Mesenchymal stem cell (in vitro differentiated cells and primary cell): ENCODE measurements at places on chromosomes 5 and 9.

DNA sequence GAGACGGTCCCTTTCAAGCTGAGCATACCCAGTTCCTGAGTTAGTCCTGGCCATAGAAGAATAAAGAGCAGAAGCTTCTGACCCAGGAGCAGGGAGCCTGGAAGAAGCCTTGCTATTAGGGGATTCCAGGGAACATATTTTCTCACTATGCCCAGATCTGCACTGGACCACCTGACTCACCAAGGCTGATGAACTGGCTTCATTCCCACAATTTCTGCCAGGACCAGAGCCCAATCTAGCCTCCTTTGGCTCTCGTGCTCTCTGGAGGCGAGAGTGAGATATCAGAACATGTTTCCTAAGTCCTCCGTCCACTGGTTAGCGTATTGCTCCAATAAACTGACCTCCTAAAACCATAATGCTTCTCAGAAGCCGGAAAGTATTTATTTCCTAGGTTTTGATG, 9.9 kb downstream of the GABBR2 start:
- no peak overlapping the region for H3K27ac ChIP-seq
- no peak overlapping the region for H3K4me3 ChIP-seq
- DNase-seq, result no peak
- no peaks in the 10 kb centered on the region for H3K4me1 ChIP-seq
- H3K36me3 ChIP-seq, result no peaks in the 10 kb centered on the region
- H3K27me3 ChIP-seq, result peaks cover 87% of the 10 kb centered on the region

GRCh38 chr5:91386120-91386519, 3.0 kb upstream of the ARRDC3 start:
- H3K36me3 ChIP-seq, result no peaks in the 10 kb centered on the region
- no peak overlapping the region for H3K27ac ChIP-seq
- H3K4me1 ChIP-seq, result no peaks in the 10 kb centered on the region
- no peaks in the 10 kb centered on the region for H3K27me3 ChIP-seq
- no peak overlapping the region for H3K4me3 ChIP-seq

- no peaks in the 10 kb centered on the region for H3K36me3 ChIP-seq
- H3K27ac ChIP-seq, result no peak overlapping the region
- peak; percentile 65 for DNase-seq
- H3K4me1 ChIP-seq, result no peaks in the 10 kb centered on the region
These were observed 307.6 kb downstream of the CWC27 start for GRCh38 chr5:65076251-65076869.

GRCh38 chr5:116135344-116135743, 50.5 kb downstream of the COMMD10 start:
- no peaks in the 10 kb centered on the region for H3K36me3 ChIP-seq
- no peak for DNase-seq
- no peaks in the 10 kb centered on the region for H3K4me1 ChIP-seq
- no peak overlapping the region for H3K27ac ChIP-seq
- H3K27me3 ChIP-seq, result no peaks in the 10 kb centered on the region

- no peaks in the 10 kb centered on the region for H3K36me3 ChIP-seq
- no peaks in the 10 kb centered on the region for H3K27me3 ChIP-seq
- H3K4me1 ChIP-seq, result peaks cover 9% of the 10 kb centered on the region
- DNase-seq, result no peak
- no peak overlapping the region for H3K4me3 ChIP-seq
These were observed 133.0 kb downstream of the ATG10 start for GRCh38 chr5:82104872-82105271.

DNA sequence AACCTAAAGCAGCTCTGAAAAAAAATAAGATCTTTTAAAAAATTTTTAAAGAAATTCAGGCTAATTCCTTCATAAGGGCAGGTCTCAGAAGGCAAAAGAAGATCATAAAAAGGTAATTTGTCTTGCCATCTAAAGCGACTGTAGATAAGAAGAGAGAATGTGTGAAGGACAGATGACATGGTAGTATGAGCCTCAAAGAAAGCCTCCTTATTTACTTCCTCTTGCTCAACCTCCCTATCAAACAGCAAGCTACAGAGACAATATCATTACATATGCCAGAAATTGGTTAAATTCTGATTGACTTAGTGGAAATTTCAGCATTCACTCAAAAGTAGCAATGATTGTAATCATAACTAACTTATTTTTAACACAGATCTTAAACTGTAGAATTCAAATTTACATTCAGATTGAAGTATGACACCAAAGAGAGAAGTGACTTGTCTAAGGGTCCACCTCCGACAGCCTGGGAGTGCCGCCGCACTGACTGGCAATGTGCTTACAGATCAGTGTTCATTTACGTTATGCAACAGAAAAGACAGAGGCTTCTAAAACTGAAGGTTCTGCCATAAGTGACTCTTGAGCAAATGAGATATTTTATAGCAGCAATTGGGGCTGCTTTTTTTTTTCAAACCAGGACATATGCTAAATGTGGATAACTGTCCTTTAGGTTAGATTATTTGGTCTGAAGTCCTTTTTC, 132.0 kb downstream of the CEMIP2 start:
- H3K4me1 ChIP-seq, result no peaks in the 10 kb centered on the region
- no peak for DNase-seq
- no peak overlapping the region for H3K4me3 ChIP-seq
- no peaks in the 10 kb centered on the region for H3K36me3 ChIP-seq

DNA sequence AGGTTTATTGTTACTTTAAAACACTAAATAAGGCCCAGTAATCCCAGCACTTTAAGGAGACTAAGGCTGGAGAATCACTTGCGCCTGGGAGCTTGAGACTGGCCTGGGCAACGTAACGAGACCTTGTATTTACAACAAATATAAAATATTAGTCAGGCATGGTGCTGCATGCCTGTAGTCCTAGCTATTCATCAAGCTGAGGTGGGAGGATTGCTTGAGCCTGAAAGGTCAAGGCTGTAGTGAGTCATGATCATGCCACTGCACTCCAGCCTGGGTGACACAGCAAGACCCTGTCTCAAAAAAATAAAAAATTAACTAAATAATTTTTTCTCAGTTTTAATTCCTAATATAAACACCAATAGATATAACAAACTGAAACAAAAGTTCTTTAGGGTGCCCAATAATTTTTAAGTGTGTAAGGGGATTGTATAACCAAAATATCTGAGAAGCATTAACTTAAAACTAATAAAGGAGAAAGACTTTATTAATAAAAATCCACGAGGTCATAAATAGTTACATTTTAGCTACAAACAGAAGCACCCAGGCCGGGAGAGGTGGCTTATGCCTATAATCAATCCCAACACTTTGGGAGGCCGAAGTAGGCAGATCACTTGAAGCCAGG, 32.7 kb downstream of the FAM13B start:
- peak; percentile 81 for DNase-seq
- peaks cover 8% of the 10 kb centered on the region for H3K4me1 ChIP-seq
- H3K27me3 ChIP-seq, result no peaks in the 10 kb centered on the region
- peaks cover 31% of the 10 kb centered on the region for H3K36me3 ChIP-seq
- peak overlapping the region; percentile 69 for H3K27ac ChIP-seq

- H3K4me1 ChIP-seq, result peaks cover 15% of the 10 kb centered on the region
- H3K27ac ChIP-seq, result no peak overlapping the region
- no peak overlapping the region for H3K4me3 ChIP-seq
- no peaks in the 10 kb centered on the region for H3K36me3 ChIP-seq
These were observed 57.7 kb downstream of the DUSP1 start for GRCh38 chr5:172713113-172713808.

GRCh38 chr9:121201045-121201737, 478 bp downstream of the RAB14 start:
- peak overlapping the region; percentile 47 for H3K27ac ChIP-seq
- no peaks in the 10 kb centered on the region for H3K27me3 ChIP-seq
- H3K36me3 ChIP-seq, result no peaks in the 10 kb centered on the region
- peaks cover 3% of the 10 kb centered on the region for H3K4me1 ChIP-seq
- no peak for DNase-seq

GRCh38 chr9:121299467-121300282, 31.7 kb downstream of the GSN start:
- H3K27me3 ChIP-seq, result no peaks in the 10 kb centered on the region
- peak overlapping the region; percentile 71 for H3K4me3 ChIP-seq
- H3K36me3 ChIP-seq, result peaks cover 48% of the 10 kb centered on the region
- H3K27ac ChIP-seq, result peak overlapping the region; percentile 56
- peaks cover 41% of the 10 kb centered on the region for H3K4me1 ChIP-seq

GRCh38 chr9:37010180-37010579, 23.9 kb downstream of the PAX5 start:
- H3K27me3 ChIP-seq, result peaks cover 98% of the 10 kb centered on the region
- DNase-seq, result no peak
- no peaks in the 10 kb centered on the region for H3K36me3 ChIP-seq
- no peaks in the 10 kb centered on the region for H3K4me1 ChIP-seq
- H3K27ac ChIP-seq, result no peak overlapping the region

GRCh38 chr9:126494264-126494663, 119.5 kb upstream of the LMX1B start:
- H3K27ac ChIP-seq, result no peak overlapping the region
- no peak overlapping the region for H3K4me3 ChIP-seq
- no peaks in the 10 kb centered on the region for H3K27me3 ChIP-seq
- no peak for DNase-seq

- no peaks in the 10 kb centered on the region for H3K4me1 ChIP-seq
- DNase-seq, result no peak
- no peak overlapping the region for H3K27ac ChIP-seq
- no peak overlapping the region for H3K4me3 ChIP-seq
These were observed 51.9 kb downstream of the OSTF1 start for GRCh38 chr9:75140261-75140660.

DNA sequence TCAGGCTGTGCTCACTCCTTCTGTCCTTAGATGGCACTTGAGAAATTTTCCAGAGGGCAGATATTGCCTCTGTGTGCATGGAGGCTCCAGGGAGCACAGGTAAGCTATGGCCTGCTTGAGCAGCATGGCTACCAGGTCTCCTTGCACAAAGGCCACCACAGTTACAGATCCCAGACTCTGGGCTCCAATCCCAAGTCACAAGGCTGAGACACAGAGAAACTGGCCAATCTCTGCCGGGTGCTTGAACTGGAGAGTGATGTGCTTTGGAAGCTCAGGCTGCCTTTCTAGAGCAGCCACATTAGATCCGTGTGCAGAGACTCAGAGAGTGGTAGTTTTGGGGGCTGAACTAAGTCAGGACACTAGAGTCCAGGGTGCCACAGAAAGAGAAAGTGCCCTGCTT, 145.7 kb downstream of the SEMA6A start:
- no peak overlapping the region for H3K27ac ChIP-seq
- no peak for DNase-seq
- no peaks in the 10 kb centered on the region for H3K36me3 ChIP-seq
- no peaks in the 10 kb centered on the region for H3K27me3 ChIP-seq

DNA sequence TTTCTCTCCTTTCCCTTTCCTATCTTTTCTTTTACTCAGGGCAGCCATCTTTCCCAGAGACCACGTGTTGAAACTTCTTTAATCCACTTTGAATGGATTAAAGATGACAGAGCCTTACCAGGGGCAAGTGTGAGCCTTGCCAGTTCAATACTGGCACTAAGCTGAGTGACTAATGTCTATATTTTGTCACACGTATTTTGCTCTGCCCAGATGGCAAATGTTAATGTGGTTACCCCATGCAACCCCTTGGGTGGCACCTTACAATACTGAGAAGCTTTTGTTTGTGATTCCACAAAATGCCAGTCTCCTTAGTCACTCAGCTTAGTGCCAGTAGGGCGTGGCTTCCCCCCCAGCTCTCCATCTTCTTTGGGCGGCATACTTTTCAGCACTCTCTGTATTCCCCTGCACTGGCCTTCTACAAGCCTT, 24.8 kb downstream of the ANXA1 start:
- no peaks in the 10 kb centered on the region for H3K36me3 ChIP-seq
- H3K4me3 ChIP-seq, result no peak overlapping the region
- no peaks in the 10 kb centered on the region for H3K27me3 ChIP-seq

GRCh38 chr5:118679264-118679940, 308.9 kb downstream of the DTWD2 start:
- no peaks in the 10 kb centered on the region for H3K27me3 ChIP-seq
- H3K4me3 ChIP-seq, result no peak overlapping the region
- H3K36me3 ChIP-seq, result no peaks in the 10 kb centered on the region
- no peaks in the 10 kb centered on the region for H3K4me1 ChIP-seq
- no peak overlapping the region for H3K27ac ChIP-seq

DNA sequence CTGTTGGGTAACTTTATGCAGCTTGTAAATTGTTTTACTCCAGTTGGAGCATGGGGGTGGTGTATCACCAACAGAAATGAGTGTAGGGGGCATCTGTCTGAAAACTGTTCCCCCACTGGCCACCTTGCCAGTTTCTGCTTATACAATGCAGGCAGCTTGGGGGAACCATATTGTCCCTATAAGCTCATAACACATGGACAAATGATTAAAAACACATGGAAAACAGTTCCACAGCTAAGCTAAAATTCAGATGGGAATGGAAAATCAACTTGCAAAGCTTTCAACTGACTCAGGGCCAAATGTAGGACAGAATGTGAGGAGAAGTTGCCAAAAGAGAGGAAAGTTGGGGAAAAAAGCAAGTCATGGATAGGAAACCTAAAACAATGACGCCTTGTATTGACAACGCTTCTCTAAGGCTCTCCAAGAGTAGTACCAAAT, 7.9 kb upstream of the CER1 start:
- no peaks in the 10 kb centered on the region for H3K36me3 ChIP-seq
- no peak overlapping the region for H3K27ac ChIP-seq
- H3K4me1 ChIP-seq, result no peaks in the 10 kb centered on the region
- no peak for DNase-seq

DNA sequence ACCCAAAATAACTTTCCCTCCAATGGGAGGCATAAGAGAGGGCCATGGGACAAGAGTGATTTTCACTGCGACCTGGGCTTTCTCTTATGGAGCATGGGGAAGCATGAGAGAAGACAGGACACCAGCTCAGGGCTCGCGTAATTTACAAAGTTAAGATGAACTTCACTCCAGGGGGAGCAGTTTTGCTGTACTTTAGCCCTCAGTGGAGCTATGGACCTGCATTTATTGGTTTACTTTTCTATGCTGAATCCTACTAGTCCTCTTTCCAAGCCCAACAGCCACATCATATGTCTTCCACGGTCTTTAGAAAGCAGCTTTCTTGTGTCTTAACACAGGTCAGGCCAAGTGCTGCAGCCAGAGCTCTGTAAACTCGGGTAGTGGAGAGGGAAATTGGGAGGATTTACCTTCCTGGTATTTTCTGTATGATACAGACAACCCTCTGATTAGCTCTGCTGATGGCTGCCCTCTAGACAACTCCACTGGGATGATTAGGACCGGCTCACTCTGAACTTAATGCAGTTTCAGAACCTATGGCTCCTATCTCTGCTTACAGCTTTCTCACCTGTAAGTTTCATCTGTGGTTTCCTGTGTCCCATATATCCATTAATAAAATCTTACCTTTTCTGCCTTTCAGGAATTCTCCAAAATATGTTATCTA, 581.0 kb upstream of the RORB start:
- H3K36me3 ChIP-seq, result no peaks in the 10 kb centered on the region
- no peak overlapping the region for H3K4me3 ChIP-seq
- no peaks in the 10 kb centered on the region for H3K4me1 ChIP-seq
- peak; percentile 1 for DNase-seq

GRCh38 chr5:171541341-171541776, 121.9 kb downstream of the FGF18 start:
- no peak for DNase-seq
- peaks cover 7% of the 10 kb centered on the region for H3K27me3 ChIP-seq
- H3K4me3 ChIP-seq, result no peak overlapping the region
- no peaks in the 10 kb centered on the region for H3K36me3 ChIP-seq
- H3K4me1 ChIP-seq, result no peaks in the 10 kb centered on the region

GRCh38 chr9:123702483-123702882, 227.4 kb downstream of the DENND1A start:
- DNase-seq, result no peak
- H3K36me3 ChIP-seq, result no peaks in the 10 kb centered on the region
- H3K4me1 ChIP-seq, result no peaks in the 10 kb centered on the region
- no peak overlapping the region for H3K4me3 ChIP-seq
- H3K27me3 ChIP-seq, result no peaks in the 10 kb centered on the region

GRCh38 chr5:130462516-130462915, 558.3 kb downstream of the CHSY3 start:
- H3K4me3 ChIP-seq, result no peak overlapping the region
- H3K4me1 ChIP-seq, result no peaks in the 10 kb centered on the region
- no peak for DNase-seq
- H3K27me3 ChIP-seq, result no peaks in the 10 kb centered on the region
